ENCODE measurements at places on chromosomes 7 and 10.

DNA sequence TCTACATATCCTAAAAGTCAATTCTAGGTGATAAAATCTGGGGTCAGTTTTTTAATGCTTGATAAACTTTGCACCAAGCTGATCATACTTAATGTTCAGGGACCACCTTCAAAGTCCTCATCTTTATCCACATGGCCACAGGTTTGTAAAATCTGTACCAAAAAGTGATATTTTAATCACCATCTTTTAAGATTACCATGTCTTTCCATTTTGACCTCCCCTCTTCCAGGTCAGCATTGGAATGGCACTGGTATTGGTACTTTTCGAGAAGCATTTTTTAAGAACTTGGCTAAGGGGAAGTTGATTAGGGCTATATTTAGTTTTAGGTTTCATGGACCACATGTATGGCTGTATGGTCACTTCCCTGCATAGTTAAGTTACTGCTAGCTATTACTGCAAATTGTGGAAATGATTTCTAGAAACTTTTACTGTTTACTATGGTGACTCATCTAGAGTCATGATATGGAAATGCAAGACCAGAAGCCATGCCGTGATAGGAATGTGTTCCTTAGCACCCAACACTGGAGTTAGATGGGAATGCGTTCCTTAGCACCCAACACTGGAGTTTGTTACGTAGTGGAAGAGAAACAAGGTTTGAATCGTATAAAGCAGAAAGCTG is 50.8 kb upstream of the ABLIM1 start:
- DNase-seq, result peak; percentile 95

- DNase-seq, result no peak
These were observed 96.0 kb downstream of the HIPK2 start for GRCh38 chr7:139681812-139682135.

DNA sequence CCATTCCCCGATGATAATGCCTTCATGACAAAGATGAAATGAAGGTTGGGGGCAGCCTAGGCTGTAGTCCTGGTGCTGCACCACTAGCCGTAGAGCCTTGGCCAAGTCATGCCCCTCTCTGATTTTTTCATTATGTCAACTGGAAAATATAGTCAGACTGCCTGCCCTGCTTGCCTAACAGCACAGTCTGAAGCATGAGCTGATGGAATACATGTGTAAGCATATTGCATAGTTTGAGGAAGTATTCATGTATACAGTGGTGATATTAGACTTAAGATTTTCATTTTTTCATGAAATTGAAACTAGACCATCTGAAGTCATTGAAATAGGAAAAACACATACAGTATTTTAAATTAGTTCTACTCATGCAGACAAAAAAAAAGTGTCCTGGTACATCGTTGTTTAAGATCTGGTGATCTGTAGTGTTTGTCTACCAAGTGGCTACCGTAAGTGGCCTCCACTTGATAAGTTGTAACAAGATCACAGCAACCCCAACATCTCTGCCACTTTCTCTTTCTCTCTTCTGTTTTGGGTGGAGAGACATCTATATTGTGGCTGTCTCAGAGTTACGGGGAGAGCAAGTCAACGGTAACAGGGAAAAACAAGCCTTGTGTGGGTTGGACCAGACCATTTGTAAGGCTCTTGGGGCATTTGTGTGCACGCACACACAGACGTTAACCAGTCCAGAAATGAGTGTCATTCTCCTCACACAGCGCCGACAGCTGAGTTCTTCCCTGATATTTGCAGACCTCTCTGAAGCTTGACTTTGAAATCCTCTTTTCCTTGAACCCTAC is 716.6 kb upstream of the GALNT17 start:
- no peak for DNase-seq

DNA sequence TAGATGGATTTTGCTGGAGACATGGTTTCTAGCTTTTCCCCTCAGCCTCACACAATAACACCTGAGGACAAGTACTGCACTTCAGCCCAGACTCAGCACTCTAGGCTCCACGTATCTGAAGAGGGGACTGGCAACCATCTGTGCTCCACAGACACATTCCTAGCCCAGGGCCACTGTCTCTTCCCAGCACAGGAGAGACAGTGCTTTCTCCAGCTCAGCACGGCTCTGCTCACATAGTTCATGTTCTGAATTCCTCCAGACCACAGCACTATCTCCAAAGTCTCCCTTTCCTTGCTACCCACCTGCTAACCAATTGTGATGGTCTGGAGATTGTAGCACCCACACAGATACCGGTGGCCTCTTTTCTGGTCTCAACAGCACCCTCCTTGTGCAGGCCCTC is 114.5 kb downstream of the HTR7 start:
- no peak for DNase-seq

DNA sequence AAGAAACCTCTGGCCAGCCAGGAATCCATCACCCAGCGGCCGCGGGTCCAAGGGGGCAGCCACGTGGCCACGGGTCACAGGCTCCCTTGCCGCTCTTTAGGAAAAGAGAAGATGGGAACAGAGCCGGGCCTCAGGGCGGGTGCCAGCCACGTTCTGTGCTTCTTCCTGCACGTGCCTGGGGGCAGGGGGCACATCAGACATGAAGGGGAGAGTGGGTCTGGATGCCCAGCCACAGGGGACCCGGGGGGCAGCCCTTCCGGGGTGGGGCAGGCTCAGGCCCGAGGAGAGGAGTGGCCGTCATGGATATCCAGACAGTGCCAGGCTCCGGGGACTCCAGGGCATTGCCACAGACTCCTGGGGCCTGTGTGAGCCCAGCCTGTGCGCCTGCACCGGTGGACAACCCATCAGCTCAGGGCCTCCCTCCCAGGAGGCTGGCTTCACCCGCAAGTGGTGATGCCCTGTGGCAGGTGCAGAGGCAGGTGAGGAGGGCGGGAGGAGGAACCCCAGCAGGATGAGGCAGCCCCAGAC is 31.0 kb upstream of the ADGRA1 start:
- no peak for DNase-seq

DNA sequence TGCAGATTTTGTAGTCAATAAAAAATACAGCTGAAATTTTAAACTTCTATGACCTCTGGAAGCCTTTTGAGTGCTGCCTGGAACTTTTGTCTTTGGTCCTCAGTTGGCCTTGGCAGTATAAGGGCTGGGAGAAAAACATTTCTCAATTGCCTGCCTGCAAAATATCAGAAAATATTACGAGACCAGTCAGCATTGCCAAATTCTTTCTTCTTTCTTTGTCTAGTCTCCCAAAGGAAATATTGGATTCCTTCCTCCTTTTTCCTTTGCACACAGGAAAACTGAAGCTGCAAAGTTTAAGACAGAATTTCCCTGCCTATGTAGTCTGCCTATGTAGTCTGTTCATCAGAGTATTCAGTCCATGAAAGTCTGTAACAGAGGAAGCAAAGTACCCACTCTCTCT is 95.9 kb downstream of the CHRM2 start:
- DNase-seq, result peak; percentile 9

DNA sequence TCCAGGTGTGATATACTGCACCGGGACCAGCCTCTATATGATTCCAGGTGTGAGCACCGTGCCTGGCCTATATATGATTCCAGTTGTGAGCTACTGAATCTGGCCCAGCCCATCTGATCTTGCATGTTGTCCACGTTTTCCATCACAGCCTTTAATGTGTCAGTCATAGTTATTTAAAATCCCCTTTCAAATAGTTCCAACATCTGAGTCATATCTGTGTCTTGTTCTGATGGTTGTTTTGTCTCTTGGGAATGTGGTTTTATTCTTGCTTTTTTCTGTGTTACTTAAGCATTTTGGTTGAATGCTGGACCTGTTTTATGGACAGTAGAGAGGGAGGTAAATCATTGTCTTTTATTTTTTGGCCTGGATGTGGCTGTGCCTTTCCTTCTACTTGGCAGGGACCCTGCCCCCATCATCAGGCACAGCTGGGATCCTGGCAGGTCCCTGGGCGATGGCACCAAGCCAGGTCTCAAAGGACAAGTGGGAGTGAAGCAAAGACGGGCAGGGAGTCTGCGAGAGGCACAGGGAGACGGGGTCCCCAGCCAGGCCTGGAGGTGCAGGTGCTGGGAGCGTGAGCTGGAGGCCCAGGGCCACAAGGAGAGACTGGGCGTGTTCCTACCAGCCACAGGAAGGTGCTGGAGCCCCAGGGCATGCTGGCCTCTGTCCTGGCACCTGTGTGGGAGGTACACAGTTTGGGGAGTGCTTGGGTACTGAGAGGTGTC is 94.7 kb downstream of the DYNC2I1 start:
- DNase-seq, result peak; percentile 13

- DNase-seq, result peak; percentile 55
These were observed 640.2 kb downstream of the ARL4A start for GRCh38 chr7:13327669-13328068.

GRCh38 chr7:80533287-80533686 is 21.4 kb upstream of the GNAT3 start:
- peak; percentile 25 for DNase-seq

GRCh38 chr7:7221599-7222038 is 39.3 kb downstream of the C1GALT1 start:
- DNase-seq, result peak; percentile 50

GRCh38 chr7:107035446-107035845 is 9.1 kb upstream of the PRKAR2B start:
- DNase-seq, result peak; percentile 88

DNA sequence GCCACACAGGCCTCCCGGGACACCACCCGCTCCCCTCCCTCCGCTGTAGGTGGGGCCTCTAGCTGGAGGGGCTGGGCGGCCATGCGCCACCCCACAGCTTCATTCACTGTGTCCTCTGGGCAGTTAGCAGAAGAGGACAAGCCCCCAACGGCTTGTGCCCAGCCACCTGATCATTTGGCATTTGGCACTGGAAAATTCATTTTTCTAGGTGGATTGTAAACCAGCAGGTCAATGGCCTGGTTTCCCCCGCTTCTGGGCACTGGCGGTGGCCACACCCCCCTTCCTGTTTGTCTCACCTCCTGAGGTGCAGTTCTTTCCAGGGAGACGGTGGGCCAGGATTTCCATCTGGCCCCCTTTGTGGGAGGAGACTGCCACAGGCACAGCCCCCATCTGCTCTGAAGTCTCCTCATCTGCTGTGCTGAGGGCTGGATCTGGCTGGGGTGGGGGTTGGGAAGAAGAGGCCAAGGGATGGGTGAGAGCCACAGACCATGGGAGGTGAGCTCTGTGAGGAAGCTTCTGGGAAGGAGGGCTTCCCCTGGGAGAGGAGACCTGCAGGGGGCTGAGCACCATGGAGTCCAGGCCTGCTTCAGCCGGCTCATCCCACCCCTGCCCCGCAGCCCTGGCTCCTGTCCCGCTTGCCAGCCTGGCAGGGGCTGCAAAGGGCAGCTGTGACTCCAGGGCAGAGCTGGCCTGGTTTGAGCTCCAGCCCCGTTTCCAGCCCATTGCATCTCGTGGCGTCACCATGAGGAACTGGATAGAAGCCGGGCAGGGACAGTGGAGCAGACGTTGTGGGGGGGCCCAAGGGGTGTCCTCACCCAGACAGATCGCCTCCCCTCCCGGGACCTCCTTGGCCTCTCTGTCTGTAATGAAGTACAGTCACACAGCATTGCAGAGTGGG is 40.1 kb upstream of the SLC29A3 start:
- no peak for DNase-seq

DNA sequence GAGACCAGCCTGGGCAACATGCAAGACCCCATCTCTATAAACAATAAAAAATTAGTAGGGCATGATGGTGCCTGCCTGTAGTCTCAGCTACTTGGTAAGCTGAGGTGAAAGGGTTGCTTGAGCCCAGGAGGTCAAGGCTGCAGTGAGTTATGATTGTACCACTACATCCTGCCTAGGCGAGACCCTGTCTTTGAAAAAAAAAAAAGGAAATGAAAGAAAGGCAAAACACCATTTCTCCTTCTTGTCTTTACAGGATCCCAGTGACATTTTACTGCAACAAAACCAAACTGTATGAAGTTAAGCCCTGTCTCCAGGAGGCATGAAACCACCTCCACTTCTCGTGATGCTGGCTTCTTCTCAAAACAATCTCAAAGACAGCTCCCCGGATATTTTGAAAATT is 29.9 kb upstream of the PBLD start:
- no peak for DNase-seq

DNA sequence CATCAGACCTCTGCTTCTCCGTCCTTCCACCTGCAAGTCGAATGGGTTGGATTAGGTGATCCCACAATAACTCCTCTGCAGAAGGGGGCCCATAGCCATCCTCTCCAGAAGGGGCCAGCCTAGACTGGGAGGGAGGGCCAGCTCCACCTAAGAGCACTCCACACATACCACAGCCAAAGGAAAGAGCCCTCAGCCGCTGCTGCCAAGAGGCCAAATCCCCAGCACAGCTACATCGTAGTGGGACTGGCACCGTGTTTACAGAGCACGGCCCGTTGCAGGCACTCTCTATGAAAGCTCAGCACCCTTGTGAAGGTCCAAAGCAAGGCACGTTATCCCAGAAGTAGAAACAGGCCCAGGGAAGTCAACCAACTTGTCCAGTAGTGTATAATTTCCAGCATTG is 5.4 kb downstream of the KCNH2 start:
- DNase-seq, result no peak

GRCh38 chr10:121340271-121340831 is 257.9 kb downstream of the FGFR2 start:
- no peak for DNase-seq

- DNase-seq, result no peak
These were observed 60.4 kb upstream of the RAPGEF5 start for GRCh38 chr7:22417349-22417748.

DNA sequence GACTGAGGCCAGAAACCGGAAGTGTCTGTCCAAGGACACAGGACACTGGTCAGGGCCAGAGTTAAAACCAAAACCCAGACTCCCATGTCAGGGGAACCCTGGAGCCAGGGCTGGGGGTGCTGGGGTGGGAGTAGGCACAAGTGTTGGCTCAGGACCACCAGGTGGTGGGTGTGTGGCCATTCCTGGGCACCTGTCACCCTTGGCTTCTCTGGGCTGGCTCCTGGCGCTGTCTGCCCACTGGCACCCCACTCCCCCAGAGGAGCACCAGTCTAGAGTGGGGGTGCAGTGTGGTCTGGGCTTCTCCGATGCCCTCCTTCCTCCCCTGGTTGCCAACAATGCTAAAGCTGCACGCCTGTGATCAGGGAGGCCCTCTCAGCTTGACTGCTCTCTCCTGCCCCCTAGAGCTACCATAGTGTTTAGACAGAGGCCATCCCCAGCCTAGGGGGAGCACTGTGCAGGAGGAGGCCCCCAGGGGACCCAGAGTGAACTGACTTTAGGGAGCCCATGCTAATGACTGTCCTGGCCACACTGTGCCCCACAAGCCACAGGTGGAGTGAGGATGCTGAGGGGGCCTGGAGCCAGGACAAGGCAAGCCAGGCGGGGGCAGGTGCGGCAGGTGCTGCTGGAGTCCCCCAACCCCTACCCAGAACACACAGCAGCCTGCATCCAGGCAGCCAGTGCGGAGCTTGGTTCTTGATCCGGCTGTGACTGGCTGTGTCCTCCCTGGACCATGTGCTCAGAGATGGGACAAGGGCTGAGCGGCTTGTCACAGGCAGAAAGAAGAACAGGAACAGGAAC is 11.0 kb downstream of the RASGEF1A start:
- peak; percentile 41 for DNase-seq

DNA sequence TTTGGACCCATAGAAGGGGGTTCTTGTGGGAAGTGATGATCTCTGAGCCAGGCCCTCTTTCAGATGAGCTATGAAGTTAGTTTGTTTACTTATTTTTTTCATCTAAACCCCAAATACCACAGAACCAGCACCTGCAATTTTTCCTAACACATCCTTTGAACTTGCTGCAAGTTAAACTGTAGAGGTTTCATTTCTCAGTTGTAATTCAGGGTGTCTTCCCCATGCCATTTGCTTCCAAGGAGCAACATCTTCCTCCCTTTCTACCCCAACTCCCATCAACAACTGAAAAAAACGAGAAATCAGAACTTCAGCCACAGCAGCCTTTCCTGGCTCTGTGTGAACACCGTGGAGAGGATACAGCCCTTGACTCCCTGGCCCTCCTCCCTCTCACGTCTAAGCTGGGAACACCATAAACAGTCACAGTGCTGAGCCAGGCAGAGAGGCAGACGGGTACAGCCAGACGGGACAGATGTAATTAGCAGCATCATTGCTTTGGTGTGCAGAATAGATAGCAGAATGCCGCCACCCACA is 63.6 kb downstream of the RGS10 start:
- no peak for DNase-seq
